ENCODE measurements at places on chromosomes 5 and 9. TPM values are rescaled to one million over a fixed set of nuclear protein-coding genes. Genes with fewer than 3 reads are reported as not detected.

The TLX3 gene
- not detected for total RNA-seq

The PCDHA9 gene
- 0.02 TPM for total RNA-seq

The GTF2H2C gene
- 99.9 TPM for total RNA-seq

The MCC gene
- total RNA-seq = 19.5 TPM

The FSD1L gene
- 6.2 TPM for total RNA-seq
